Foreskin melanocyte (primary cell): ENCODE measurements at places on chromosomes 1 and 21.
A peak's percentile ranks its signal among the peaks of the same experiment; 100 is the strongest.

DNA sequence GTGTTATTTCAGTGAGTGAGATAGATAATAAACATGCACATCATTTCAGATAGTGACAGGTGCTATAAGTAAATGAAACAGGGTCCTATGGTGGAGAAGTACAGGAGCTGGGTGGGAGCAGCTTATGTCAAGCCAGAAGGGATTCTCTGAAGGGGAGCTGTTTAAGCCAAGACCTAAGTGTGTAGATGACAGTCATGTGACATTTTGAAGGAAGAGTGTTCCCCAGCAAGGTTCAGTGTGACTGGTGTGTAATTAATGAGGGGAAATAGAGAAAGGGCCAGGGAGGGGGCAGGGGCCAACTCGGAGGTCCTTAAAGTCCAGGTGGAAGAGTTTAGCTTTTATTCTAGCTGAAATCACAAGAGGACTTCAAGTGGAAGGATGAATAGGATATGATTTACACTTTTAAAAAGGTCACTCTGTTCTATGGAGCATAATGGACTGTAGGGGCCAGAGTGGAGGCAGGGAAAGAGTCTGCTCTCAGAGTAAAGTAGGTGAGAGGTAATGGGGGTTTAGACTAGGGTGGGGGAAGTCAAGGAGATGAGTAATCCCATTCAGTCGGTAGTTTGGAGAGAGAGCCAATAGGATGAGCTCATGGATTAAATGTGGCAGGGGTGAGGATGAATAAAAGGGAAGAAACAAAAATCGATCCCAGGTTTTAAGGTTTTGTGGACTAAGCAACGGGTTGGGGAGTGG is 243.1 kb downstream of the CACNA1E start:
- DNase-seq: no peak

DNA sequence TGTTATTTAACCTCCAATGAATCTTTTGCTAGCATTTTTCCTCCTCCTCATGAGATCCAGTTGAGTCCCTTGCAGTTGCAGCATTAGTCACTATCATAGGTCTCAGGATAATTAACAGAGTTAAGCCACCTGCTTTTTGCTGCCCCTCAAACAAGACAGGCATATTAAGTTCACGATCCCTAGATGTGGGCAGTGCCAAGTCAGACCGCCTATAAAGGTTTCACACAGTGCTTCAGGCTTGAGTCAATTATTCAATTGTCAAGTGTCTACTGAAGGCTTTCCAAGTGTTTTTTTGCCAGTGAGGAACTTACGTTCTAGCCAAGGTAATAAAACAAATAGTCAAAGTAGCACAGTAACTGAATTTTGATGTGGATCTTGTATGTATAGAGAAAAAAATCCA is 175.0 kb downstream of the DAB1 start:
- no peak for DNase-seq

DNA sequence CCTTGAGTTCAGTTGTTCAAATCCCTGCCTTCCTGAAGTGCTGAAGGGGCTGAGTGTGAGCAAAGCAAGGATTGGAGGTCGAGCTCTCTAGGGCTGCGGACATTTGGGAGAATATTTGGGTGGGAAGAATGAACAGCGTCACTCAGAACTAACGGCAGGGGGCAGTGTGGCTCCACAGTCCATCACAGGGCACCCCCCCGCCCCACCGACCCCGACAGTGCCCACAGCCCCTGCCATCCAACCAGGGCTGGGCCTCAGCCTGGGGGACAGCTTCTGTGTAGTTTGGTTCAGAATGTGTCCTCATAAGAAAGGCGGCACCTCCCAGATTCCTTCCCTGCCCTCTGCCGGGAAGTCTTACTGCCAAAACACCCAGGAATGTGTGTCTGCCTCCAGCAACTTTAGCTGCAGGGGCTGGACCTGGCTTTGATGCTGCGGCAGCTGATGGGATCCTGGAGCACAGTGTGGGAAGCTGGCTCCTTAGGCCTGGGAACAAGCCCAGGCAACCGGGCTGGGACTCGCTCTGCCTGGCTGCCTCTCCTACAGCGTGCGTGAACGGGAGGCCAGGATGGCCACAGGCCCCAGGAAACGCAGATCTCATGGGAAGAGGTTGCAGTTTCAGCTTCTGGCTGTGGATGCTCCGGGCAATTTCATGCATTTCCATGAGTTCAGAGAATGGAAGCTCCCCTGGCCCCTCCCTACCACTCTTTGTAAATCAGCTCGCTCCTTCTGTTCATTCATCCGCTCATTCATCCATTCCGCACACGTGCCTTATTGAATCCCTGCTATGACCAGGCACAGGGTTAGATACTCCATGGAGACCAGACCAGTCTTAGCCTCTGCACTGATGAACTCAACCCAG is 104.9 kb upstream of the TMPRSS2 start:
- DNase-seq: peak; percentile 62

DNA sequence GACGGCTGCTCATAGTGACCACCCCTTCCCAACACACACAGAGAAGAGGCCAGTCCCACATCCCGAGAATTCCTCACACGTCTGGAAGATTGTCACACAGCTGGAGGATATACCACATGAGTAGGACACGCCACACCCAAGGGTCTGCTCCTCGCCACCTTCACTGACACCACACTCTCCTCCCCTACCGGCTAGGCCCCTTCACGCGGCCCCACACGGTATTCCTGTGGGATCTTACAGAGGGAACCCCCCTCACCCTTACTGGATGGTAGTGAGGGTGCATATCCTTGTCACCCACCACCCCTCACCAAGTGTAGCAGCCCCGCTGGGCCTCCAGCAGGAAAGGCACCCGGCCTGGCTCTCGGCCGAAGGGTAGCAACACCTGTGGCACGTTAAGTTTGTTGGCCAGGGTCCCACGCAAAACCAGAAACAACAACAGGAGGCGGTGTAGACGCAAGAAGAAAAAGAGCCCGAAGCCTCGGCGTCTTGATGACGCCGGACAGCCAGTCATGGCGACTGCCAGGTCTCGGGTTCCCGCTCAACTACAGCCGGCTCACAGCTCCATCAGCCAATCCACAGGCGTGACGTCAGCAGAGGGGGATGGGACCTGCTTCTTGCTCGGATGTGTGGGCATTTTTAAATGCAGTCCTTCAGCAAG is at the start of gene NUP210L:
NUP210L (minus strand) TSS at position 540 of the 658 bp plus-strand sequence.
- DNase-seq: peak; percentile 35

DNA sequence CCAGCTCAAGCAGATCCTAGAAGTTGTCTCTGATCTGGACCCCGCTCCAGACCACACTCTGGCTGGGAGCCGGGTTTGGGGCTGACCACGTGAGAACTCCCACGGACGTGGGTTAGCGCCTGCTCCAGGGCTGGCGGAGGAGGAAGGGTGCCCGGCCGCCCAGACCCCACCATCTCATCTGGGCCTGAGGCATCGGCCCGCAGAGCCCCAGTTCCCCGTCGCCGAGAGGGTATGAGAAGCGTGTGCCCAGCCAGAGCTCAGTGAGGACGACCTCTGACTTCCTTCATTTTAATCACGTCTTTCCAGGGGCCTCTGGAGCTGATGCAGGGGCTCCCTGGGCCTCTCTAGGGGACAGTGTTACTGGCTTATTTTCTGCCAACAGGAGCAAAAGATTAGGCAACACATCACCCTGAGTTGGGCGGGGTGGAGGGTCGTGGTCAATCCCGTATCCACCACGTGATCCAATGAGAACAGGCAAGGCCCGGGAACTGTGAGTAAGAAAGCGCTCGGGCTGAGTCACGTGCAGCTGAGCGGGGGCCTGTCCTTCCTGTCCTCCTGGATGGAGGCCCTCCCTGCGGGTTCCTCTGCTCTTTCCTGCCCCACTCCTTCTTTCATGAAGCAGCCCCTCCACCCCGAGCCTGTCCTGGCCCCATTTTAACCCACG is 81.1 kb downstream of the SIK1 start:
- peak; percentile 89 for DNase-seq

DNA sequence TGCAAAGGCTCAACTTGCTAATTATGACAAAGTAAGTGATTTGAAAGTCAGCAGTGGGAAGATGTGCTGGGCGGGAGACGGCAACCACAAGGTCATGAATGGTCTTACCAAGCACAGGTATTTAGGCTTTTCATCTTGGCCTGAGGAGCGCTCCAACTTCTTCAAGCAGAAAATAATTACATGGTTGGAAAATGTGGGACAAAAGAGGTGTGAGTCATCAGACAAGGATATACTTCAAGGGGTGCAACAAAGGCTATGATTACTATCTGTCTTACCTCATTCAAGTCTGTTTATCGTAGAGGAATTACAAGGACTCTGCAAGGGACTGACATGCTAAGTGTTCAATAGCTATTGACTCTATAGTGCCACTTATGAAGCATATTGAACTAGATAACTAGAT is 2005.7 kb downstream of the MRPL39 start:
- no peak for DNase-seq

DNA sequence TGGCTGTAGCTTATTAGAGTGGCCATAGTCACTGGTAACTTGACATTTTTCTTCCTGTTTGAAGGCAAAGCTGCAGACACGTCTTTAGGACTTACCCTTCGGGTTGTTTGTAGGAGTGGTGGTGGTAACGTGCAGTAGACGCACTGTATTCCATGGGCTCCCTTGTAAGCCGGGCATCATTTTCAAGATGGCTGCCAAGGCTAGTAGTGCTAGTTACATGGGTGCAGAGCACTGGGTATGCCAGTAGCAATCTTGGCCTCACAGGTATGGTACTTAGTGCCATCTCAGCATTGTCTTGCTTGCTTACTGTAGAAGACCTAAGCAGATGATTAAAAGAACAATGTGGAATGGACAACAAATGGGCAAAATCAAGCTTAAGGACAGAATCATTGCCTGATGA is 1.9 kb downstream of the YBX1 start:
- no peak for DNase-seq

- no peak for DNase-seq
Observed at GRCh38 chr1:26998429-26999300, 5.2 kb downstream of the TRNP1 start.

GRCh38 chr21:36773117-36773516 is 74.2 kb downstream of the SIM2 start:
- no peak for DNase-seq

- no peak for DNase-seq
Observed at GRCh38 chr1:36297062-36297461, 9.1 kb upstream of the SH3D21 start.

GRCh38 chr1:157193702-157194391 is 55.7 kb upstream of the ETV3 start:
- peak; percentile 29 for DNase-seq

DNA sequence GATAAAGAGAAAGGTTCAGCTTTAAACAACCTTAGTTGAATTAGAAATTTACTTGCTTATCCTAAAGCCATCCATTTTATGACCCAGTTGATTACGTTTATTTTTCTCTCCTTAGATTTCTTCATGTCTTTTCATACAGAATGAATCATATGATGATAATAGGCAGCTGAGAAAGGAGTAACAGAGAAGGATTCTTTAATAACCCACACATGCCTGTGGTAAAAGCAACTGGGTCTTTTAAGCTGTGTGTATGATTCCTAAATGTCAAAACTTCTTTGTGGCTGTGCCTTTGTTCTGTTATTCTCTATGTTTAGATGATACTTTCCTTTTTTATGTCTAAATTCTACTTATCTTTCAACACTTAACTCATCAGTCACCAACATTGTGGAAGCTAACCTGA is 626.5 kb downstream of the NCAM2 start:
- peak; percentile 49 for DNase-seq

DNA sequence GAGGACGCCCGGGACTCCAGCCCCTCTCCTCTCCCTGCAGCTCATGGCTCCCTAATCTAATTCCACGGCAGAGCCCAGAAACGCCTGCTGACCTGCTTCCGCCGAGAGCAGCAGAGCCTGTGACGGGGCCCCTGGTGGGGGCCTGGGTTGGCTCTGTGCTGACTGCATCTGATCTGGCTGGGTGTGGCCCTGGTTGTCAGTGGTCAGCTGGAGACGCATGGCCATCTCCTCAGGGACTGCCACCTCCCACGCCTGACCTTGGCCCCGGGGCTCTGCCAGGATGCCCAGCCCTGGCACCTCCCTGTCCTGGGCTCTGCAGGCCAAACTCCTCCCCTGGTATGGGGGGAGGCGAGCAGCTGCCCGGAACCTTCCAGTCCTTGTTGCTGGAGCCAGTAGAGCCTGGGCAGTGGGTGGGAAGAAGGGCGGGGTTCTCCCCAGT is 1.1 kb upstream of the PLCH2 start:
- DNase-seq: no peak

DNA sequence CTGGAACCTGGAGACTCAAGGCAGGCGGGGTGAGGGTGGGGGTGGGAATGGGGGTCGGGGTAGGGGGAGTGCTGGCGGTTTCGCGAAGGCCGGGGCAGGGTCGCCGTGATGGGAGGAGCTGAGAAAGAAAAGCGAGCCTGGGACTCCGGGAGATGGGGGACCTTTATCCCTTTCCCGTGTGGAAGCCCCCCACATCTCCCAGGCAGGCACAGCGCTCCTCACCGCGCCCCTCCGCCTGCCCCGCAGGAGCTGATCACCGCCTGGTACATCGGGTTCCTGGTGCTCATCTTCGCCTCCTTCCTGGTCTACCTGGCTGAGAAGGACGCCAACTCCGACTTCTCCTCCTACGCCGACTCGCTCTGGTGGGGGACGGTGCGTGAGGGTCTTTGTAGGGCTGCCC is 35.5 kb downstream of the KCNQ4 start:
- DNase-seq: no peak

DNA sequence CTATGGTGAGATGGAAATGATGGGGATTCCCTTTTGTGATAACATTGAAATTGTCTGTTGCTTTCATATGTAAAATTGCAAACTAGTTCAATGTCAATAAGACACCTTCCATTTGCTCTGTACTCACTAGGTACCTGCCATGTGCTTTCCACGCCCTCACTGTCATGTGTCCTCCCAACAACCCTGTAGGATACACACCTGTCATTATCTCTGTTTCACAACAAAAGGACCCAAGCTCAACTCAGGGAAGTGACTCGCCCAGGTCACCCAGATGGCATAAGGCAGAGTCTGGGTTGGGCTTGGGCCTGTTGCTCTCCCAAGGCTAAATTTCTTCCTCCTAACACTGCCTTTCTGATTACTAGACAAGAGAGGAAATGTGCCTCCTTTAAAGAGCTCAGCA is 45.3 kb upstream of the MCOLN3 start:
- DNase-seq: no peak

DNA sequence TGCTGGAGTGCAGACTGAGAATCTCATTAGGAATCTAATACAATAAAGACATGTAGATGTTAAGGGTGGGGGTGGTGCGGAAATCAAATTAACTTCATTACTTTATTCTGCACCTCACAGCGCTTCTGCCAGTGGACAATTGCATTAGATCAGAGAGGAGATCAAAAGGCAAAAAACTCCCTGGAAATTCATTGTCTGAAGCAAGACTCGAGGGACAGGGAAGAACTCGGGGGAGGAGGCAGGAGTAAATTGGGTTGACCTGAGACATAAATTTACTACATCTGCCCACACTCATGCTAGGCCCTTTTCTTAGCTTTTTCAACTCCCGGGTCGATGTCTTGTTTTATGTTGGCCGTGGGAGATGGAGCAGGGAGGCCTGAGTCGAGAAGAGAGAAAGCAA is 315.4 kb downstream of the SPATA17 start:
- no peak for DNase-seq

GRCh38 chr1:52727114-52727586 is 897 bp downstream of the ZYG11B start:
- no peak for DNase-seq

GRCh38 chr1:164755690-164756089 is 196.7 kb downstream of the PBX1 start:
- no peak for DNase-seq
